ENCODE measurements at places on chromosomes 2 and 18.

DNA sequence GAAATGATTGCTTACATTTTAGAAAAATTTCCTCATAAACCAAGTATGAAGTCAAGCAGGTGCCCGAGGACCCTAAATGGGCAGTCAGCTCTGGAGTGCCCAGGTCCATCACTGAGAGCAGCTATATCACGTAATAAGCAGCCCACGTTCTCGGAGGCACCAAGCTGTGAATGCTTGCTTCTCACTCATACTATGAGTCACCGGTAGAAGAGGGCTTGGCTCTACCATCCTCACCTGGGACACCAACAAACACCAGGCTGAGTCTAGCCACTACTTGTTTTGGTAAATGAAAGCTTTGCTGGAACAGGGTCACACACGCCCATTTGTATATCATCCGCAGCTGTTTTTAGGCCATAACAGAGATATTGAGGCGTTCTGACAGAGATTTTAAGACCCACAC lies 207.5 kb downstream of the SEPTIN10 start:
- no peak for DNase-seq

GRCh38 chr2:239826786-239827522 lies 198.2 kb downstream of the NDUFA10 start:
- no peak for DNase-seq

DNA sequence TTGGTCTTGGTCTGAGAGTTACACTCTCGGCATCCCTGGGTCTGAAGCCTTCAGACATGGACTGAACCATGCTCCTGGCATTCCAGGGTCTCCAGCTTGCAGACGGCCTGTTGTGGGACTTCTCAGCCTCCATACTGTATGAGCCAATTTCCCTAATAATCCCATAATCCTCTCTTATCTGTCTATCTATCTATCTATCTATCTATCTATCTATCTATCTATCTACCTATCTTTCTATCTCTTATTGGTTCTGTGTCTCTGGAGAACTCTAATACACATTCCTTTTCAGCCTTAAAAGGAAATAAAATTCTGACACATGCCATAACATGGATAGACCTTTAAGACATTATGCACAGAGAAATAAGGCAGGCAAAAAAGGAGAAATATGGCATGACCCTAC lies 24.4 kb downstream of the SLC39A6 start:
- no peak for DNase-seq

- no peak for DNase-seq
Observed at GRCh38 chr2:120885321-120885720, 149.7 kb downstream of the GLI2 start.

DNA sequence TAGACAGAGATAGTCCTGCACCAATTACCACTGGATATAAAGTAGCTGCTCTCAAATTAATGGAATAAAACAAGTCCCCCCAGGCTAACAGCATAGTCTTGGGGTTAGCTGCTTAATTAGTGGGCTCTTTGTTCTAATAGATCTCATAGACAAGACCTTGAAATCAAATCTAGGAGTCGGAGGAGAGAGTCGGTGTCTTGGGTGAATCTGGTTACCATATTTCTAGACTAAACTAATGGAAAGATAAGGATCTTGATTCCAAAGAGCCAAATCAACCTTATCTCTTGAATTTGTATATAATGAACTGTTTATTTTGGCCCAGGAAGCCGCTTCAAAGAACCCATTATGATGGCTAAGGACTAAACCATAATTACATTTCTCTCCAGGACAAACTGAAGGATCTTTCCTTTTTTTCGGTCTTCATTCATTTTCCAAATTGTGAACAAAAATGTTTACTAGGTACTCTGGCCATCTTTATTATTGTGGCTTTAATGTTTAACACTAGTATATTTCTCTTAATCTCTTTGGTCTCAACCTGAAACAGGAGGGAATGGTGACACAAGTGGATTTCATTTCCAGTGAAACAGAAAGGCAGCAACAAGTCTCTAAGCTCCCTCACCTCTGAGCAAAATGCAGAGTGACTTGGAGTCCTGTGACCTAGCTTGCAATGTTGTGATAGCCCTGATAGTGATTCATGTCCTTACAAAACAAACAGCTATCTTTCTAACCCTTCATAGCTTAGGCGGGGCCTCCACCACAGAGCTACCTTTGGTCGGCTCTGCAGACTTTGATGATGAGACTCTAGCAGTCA lies 137.9 kb upstream of the PARD3B start:
- DNase-seq: no peak

- no peak for DNase-seq
Observed at GRCh38 chr2:129883121-129883520, 96.3 kb upstream of the RAB6C start.

DNA sequence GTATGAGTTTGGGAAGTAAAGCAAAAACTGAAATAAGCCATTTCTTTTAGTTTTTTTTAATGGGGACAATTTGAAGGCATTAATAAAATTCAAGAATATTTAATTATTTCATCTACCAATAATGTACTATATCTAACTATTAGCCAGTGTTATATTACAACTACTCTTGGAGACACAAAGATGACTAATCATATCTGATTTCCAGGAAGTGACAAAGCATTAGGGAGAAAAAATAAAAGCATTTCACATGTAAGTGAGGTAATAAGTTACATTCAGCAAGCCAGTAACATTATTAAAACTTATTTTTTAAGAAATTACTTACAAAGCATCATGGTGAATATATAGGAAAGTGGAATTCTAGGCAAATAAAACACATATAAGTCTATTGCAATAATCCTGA lies 781.3 kb upstream of the NRXN1 start:
- DNase-seq: no peak

GRCh38 chr18:48295586-48296311 lies 113.4 kb downstream of the ZBTB7C start:
- DNase-seq: peak; percentile 33

DNA sequence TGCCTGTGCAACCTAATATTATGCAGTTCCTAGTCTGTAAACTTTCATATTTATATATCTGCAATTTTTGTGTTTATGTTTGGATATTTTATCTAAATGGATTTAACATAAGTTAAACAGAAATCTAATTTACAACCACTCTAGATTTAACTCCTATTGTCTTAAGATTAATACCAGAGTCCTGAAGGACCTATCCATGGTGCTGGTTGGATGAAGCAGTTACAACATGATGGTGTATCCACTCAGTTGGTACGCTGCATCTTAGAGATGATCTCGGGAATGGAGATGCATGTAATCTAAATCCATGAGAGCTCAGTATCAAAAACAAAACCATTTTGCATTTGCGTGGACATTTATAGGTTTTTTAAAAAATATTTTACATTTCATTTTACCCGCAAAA lies 745.9 kb upstream of the SLC8A1 start:
- DNase-seq: no peak

- no peak for DNase-seq
Observed at GRCh38 chr2:9420495-9420894, 2.8 kb downstream of the ITGB1BP1 start.

DNA sequence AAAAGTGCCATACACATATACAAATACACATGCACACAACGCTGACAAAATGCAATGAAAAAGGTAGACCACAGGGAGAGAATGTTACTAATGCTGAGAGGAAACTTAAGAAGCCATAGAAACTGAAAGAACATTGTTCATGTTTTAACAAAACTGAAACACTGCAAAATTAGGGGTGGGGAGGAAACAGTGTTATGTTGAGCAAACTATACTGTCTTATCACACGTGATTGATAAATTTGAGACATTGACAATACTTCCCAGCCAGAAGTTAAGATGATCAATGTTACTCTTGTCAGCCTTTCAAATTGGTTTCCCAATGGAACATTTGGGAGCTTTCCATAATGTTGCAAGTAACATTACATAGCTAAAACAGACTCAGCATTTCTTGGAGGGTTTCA lies 165.5 kb downstream of the L3MBTL4 start:
- no peak for DNase-seq

GRCh38 chr2:53473236-53473635 lies 294.4 kb upstream of the CHAC2 start:
- DNase-seq: no peak

DNA sequence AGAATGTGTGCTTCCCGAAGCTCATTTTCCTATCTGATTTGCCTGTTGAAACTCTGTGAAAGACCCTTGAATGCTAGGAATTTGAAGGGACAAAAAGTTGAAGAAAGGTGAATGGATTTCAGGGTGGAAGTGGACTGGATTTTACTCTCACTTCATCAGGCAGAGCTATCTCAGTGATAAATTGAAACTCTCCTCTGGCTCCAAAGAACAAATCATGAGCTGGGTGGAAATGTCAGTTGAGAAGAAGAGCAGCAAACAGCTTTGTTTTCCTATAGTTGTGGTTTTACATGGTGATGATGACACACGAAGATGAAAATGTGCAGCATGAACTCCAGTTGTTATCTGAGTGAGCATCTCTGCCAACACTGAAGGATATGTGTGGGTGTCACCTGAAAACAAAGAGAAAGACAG lies 34.4 kb downstream of the CD28 start:
- no peak for DNase-seq

GRCh38 chr2:120770176-120770575 lies 34.5 kb downstream of the GLI2 start:
- DNase-seq: no peak

DNA sequence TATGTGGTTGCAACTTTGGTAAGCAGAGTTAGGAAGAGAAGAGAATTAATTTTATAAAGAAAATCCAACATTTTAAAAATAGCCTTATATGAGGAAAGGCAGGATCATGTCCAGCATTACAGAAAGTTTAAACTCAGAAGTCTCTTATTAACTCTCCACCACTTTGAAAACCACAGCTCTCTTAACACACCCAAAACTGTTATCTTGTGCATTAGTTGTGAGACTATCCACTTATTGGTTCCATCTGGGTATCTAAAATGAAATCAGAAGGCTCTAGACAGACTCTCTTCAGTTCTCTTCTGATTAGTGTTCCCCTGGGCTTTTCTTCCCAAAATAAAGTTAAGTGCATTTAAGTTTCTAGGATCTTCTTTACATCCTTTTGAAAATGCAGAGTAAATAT lies 251.5 kb downstream of the TXNL1 start:
- DNase-seq: no peak

- DNase-seq: no peak
Observed at GRCh38 chr2:213316001-213316735, 31.9 kb downstream of the SPAG16 start.

DNA sequence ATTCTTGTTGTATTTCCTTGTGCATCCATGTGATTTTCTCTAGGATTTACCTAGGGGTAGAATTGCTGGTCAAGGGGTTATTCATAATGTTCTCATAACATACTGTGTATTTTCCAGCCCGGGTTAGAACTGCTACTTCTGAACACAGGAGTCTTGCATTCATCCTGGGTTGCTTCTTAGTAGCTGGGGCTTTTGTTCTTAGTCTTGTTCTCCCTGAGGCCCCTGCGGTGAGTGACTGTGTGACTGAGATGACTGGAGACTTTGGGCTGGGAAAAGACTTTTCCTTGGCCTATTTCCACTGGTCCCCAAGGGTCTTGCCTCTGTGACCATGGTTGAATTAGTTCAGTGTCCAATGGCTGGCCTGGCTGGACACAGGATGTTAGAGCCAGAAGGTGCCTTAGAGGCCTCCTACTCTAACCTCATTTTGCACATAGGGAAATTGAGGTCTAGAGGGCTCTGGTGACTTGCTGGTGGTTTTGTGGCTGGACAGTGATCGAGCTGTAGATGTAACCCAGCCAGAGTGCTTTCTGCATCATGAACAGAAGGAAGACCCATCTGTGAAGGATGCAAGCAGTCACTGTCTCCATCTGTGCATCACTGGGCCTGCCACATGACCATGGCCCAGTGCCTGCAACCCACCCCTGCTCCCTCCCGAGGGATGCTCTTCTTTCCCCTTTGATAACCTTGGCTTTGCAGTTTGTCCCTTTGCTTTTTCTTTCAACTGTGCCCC lies 233.3 kb downstream of the FHOD3 start:
- DNase-seq: no peak

GRCh38 chr18:79522451-79523205 lies 126.9 kb downstream of the NFATC1 start:
- peak; percentile 3 for DNase-seq

DNA sequence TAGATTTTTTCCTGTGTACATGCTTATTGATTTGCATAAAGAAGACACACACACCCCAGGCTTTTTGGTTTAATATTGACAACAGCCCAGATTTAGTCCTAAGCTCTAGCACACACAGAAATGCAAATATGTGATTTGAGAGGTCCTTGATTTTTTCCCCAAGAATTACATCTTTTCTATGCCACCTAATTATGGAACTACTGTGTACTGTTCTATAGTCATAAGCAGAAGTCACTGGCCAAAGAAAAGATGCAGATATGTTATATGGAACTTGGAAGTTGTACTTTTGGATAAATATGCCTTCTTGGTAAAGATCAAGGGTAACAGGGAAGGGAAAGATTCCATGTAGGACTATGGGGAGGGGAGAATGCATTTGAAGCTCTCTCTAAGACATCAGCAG lies 105.6 kb downstream of the SETBP1 start:
- no peak for DNase-seq

DNA sequence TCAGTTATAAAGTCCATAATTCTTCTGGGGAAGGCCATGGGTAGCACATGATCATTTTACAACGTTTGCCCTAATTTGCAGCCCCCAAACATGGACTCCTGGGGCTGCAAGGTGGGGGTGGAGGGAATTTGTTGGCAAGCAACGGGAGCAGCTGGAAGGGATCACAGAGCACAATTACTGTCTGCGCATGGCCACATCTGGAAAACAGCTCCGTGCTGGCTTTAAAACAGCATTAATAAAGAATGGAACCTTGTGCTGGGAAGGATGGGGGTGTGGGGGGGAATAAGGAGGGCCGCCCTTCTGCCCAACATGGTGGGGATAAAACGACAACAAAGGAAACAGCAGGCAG lies 60.9 kb upstream of the SLC14A2 start:
- DNase-seq: no peak

GRCh38 chr2:63789338-63790020 lies 52.2 kb upstream of the UGP2 start:
- DNase-seq: no peak

GRCh38 chr2:231672617-231673347 lies 35.5 kb upstream of the PTMA start:
- peak; percentile 73 for DNase-seq

DNA sequence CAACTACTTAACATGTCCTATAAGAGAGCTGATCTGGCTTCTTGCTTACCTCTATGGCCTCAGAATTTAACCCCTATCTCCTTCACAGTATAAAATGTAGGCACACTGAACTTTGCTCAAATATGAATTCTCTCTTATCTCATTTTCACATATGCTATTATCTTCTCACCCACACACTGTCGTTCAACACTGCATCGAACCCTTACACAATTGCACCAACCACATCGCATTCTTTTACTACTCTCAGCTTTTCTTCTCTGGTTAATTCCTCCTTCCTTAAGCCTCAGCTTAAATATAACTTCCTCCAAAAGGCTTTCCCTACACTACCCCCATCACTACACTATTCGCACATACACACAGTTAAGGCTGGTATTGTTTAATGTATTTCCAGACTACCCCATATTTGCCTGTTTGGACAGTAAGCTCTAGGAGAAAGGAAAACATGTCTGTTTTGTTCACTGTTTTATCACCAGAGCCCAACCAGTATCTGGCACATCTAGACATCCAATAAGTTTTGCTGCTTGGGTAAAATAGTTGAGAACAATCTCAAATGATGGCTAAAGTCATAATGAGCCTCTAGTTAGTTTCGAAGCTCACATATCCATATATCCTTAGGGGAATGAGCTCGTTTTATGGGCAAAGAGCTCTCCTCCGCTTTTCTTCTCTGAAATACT lies 47.7 kb downstream of the HIBCH start:
- DNase-seq: no peak

GRCh38 chr2:70354264-70354949 lies 52.5 kb upstream of the FAM136A start:
- DNase-seq: no peak

GRCh38 chr2:157339965-157340655 lies 14.5 kb upstream of the ERMN start:
- DNase-seq: no peak

GRCh38 chr2:173264603-173265366 lies 89.9 kb upstream of the CDCA7 start:
- no peak for DNase-seq
